ENCODE measurements at places on chromosomes 5 and 9.

- DNase-seq = no peak
These were observed 82.9 kb downstream of the RAPGEF1 start for GRCh38 chr9:131657037-131657377.

GRCh38 chr9:21102305-21102704 lies 24.6 kb upstream of the IFNB1 start:
- DNase-seq = no peak

DNA sequence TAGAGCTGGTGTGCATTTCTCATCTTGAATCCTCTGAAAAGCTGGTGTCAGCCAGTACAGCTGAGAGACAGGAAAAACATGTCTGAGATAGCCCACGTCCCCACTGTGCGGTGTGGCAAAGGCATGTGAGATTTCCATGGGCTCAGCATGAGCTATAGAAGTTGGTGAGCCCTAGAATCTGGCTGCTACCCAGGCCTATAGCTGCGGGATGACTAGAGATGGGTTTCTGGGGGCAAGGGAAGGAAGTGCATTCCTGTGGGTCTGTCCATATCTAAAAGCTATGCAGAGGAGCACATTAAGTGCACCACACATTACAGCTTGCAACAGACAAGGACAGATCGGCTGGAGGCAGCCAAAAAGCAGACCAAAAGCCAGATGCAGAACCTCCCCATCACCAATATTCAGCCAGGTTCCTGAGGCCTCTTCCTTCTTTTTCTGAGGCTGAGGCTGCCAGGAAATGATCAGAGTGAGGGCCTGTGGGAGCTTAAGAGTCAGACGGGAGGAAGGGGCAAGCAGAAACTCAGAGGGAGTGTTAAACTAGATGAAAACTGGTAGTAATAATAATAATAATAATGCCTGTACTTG lies 55.8 kb upstream of the RANBP3L start:
- no peak for DNase-seq

GRCh38 chr5:76855961-76856360 lies 6.1 kb downstream of the S100Z start:
- no peak for DNase-seq

DNA sequence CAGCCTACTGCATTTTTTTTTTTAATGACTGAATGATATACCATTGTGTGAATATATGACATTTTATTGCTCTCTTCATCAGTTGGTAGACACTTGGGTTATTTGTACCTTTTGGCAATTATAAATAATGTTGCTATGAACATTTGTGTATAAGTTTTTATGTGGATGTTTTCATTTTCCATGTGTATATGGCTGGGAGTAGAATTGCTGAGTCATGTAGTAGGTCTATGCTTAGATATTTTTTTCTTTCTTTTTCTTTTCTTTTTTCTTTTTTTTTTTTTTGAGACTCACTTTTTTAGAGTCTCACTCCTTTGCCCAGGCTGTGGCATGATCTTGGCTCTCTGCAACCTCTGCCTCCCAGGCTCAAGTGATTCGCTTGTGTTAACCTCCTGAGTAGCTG lies 32.9 kb upstream of the FAM120AOS start:
- DNase-seq = no peak

DNA sequence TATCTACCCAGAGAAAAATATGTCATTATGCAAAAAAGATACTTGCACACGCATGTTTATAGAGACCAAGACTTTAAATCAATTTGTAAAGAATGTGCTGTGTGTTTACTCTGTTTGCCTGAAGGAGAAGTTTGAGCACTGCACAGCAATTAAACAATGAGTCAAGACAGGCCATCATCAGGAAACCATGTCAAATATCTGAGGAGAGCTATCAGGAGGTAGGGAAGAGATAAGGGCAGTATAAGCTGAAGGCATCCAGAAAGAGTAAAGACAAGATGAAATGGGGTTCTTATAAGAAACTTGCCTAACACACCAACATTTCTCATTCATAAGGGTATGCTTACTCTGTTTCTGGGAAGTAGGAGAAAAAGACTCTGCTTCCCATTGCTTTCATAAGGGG lies 405.8 kb upstream of the PTGER4 start:
- DNase-seq = no peak

DNA sequence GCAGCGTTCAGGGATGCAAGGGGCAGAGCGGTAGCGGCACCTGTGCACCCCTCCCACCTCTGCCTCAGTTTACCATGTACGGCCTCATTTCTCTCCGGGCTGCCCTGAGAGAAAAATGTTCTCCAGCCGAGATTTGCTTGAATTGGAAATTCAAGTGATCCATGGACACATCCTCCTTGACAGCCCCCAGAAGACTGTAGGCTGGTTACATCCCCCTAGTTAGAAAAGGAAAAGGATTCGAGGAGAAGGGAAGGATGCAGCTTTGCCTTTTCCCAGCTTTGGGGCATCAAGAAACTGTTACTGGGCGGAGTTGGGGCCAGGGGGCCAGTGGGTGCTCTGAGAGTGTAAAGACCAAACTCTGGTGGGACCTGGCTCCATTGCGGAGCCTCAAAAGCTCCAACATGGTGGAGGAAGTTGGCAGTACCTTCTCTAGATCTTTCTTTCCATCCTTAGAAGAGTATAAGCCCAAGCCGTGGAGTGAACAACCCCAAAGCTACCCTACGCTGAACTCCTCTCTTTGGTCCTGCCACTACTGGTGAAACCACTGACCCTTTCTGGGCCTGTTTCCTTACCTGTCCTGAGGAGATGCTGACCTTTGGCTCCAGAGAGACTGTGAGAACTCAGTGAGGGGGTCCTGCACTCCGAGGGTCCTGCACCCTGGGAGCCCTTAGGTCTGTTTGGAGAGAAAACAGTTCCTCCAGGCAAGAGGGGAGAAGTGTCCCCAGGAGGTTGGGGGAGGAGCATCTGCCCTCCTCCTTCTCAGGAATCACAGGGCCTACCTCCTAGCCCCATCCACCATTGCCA lies 1.0 kb upstream of the BARX1 start:
- DNase-seq = no peak

DNA sequence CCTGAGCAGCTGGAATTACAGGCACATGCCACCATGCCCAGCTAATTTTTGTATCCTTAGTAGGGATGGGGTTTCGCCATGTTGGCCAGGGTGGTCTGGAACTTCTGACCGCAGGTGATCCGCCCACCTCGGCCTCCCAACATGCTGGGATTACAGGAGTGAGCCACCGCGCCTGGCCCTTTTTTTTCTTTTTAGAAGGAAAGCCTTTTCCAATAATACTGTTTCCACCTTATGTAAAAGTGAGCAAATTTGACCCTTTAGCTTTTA lies 23.7 kb upstream of the F2R start:
- no peak for DNase-seq

DNA sequence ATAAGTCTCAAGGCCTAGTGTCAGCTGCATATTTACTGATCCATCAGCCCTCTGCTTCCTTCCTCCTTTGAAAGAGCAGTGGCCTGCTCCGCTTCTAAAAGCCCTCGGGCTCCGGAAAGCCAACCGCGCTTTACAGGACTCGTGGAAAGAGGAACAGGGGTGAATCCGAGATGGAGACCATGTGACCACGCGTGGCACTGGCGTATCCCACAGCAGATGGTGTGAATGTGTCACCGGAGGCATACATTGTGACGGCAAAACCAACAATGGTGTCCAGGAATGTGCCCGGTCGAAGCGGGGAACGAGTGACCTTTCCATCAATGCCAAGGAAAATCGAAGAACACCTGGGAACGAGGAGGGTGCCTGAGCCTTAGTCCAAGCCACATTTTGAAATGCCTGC lies 484.6 kb downstream of the SPATA31A7 start:
- DNase-seq = no peak

DNA sequence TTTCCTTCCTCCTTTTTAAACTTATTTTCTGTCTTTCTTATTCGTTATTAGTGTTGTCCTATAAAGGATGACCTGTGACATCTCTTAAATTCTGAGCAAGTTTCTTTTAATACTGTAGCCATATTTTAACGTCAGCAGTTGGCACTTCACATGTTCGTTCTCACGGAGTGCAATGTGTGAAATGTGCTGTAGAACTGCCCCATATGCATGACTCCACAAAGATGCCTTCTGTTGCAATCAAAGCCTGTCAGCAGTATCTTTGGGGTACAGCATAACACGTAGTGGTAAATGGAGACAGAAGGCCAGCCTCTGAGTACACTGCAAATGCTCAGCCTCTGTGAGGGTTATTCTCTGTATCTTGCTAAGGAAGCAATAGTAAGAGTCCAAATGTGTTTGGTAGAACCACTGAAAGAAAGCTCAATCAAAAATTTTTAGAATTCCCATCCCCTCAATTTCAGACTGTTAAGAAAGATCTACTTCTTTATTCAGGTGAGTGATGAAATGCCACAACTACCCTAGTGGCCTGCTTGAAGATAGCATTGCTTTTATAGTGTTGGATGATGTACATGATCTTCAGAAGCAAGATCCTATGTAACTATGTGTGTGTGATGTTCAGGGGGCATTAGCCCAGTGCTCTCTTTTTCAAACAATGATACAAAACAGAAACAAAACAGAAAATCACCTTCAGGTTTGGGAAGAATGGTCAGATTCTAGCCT lies 277.7 kb downstream of the TMEM167A start:
- no peak for DNase-seq

GRCh38 chr5:25481463-25481862 lies 836.7 kb upstream of the CDH10 start:
- no peak for DNase-seq

DNA sequence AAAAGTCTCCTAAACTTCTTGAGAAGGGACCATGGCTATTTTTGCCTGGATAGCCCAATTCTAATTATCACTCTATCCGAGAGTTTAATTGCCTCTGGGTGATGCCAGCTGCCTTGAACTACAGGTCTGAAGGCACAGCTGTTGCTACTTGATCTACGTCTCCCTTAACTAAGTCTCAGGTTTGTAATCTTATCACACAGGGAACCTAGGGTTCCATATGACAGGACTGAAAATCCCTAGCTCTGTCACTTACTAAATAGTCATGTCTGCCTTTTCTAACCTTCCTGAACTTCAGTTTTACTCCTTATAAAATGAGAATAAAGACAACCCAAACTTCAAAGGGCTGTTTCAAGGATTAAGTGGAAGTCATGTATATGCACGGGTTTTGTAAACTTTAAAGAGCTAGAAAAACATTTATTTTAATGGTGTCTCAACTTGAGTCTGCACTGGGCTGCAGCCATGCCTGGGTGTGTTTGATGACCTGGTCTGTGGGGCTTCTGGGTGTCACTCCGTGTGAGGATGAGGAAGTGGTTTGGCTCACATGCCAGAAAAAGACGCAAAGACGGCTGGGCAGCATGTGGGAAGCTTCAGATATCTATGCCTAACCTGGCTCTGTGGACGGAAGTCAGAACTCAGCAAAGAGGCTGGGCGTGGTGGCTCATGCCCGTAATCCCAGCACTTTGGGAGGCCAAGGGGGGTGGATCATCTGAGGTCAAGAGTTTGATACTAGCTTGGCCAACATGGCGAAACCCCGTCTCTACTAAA lies 129.3 kb upstream of the SLC44A1 start:
- no peak for DNase-seq

DNA sequence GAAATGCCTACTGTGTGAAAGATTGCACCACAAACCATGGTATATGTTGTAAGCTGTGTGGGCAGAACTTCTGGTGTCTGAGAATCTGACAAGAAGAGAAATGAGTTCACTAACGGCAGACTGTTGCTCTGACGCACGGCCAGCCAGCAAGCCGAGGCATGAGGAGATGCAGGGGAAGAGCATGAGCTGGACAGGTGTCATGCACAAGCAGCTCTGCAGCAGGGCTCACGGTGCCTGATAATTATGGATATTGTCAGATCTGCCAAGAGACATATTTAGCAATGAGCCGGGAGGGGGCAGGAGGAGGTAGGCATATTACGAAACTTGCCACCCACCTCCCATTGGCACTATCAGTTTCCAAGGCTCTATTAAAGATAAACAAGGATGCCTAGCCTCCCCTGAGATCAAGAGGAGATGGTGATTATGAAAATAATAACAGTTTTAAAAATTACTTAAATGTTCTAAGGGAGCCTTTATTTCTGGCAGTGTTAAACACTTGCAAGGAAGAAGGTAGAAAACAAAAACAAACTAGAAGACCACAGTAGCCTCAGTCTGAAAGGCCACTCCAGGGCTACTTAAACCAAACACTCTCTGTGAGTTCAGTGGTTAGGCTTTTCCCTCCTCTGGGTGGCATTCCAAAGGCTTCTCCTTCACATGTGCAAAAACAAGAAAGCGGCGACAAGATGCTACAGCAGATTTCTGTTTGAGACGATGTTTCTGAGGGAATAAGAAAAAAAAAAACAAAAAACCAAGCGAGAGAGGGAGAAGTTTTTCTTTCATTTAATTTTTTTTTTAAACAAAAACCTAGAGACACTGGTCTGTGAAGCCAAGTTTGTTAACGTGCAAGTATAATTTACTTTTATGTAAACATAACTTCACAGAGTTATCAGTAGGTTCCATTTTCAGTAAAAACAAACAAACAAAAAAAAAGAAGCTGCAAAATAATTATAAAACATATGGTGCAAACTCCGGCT lies 339.5 kb downstream of the BNC2 start:
- no peak for DNase-seq

GRCh38 chr9:88319936-88320747 lies 68.1 kb upstream of the SPIN1 start:
- no peak for DNase-seq

GRCh38 chr9:5869315-5870019 lies 21.2 kb upstream of the MLANA start:
- DNase-seq = no peak

DNA sequence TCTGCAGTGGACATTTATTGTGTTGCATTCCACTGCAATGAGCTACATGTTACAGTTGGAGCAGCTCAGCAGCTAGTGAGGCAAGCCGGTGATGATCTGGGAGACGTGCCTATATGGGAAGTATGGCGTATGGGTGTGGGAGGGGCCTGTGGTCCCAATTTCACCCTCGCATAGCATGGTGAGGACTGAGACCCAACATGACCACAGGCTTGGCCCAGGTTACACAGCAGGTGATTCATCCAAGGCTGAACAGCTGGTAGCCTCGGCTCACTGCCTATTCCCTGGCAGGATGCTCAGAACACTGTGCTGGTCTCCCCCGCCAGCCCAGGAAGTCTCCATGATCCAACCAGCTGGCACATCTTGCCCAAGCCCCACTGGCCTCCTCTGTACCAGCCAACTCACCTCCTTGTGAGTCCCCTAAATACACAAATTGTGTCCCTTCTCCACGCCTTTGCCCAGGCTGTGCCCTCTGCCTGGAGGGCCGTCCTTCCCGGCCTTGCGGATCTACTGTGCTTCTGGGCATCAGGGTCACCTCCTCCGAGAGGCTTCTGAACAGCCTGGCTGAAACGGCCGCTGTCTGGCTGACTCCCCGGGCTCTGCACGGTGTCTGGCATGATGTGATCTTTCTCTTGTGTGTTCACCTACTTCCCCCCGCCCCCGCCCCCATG lies 81.4 kb downstream of the NSUN2 start:
- no peak for DNase-seq

GRCh38 chr5:68898951-68899471 lies 194.8 kb upstream of the SLC30A5 start:
- DNase-seq = peak; percentile 54

DNA sequence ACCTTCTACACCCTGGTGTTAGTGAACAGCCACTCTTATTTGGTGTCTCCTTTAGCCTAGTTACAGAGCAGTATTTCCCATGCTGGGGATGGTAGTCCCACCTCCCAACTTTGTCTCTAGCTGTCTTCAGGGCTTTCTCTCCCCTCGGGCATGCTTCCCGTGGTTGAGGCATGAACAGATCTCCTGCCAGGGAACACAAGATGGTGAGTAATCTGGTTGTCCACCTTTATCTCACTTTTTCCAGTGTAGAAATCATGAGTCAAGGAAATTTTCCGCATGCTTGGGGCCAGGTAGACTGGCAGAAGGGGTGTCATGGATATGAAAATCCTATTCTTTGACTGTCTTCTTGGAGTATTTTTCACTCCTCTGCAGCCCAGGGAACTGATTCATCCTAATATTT lies 532.9 kb downstream of the ANXA1 start:
- DNase-seq = no peak
